ENCODE measurements at places on chromosomes 16 and 17.

GRCh38 chr17:31787857-31788570 is 71.0 kb downstream of the COPRS start:
- peak; percentile 15 for DNase-seq

DNA sequence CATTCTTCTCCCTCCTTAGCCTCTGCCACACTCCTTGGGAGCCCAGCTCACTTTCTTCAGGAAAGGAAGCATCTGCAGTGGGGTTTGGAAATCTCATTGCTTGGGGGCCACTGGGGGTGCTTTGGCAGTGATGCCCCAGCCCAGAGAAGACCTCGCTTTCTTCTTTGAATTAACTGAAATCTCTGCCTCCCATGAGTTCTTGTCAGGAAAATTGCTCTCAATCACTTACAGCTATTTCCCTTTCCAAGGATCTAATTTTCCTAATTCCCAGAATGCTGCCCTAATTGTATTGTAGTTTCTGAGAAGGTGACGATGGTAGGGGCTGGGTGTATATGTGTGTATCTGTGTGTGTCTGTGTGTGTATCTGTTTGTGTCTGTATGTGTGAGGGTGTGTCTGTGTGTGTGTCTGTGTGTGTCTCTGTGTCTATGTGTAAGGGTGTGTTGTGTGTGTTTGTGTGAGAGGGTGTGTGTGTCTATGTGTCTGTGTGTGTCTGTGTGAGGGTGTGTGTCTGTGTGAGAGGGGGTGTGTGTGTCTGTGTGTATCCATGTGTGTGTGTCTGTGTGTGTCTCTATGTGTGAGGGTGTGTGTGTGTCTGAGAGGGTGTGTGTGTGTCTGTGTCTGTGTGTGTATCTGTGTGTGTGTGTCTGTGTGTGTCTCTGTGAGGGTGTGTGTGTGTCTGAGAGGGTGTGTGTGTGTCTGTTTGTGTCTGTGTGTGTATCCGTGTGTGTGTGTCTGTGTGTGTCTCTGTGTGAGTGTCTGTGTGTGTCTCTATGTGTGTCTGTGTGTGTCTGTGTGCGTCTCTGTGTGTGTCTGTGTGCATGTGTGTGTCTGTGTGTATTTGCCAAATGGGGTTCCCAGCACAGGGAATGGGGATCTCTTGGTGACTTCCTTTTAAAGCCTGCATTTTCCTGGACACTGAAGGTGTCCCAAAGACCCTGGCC is 83.5 kb upstream of the DNAJA2 start:
- DNase-seq = no peak

DNA sequence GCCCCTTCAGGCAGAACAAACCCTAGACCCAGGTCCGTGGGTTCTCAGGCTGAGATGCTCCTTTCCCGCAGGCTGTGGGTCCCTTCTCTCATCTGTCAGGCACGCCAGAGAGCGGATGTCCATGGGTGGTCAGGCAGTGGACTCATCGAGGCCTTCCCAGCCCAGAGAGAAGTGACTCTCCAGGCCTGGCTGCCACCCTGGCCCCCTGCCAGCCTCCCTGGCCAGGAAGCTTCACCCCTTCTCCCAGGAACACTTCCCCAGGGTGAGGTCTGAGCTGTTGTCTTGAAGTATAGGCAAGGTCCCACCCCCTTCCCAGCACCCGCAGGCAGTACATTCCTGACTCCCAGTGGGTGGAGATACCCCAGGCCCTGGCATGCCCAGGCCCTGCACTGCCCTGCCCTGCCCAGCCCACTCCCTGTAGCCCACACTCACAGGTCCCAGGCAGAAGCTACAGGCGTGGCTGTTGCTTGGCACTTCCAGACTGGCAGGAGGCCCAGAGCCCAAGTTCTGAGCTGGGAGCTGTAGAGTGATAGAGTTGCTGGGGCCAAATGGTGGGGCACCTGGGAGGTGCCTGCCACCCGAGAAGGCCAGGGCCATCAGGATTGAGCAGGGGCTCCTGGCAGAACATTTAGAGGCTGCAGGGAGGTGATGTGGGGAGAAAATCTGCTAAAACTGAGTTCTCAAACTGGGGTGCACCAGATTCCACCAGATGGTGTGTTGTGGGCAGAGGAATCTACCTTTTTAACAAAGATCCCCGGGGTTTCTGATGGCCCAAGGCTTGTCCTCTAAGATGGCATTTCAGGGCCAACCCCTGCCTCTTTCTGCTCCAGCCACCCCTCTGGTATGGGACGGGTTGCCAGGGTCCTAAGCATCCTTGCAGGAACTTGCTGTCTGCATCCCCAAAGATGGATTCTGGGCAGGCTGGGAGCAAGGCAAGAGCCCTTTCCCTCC is 6.7 kb downstream of the ITGA3 start:
- no peak for DNase-seq

DNA sequence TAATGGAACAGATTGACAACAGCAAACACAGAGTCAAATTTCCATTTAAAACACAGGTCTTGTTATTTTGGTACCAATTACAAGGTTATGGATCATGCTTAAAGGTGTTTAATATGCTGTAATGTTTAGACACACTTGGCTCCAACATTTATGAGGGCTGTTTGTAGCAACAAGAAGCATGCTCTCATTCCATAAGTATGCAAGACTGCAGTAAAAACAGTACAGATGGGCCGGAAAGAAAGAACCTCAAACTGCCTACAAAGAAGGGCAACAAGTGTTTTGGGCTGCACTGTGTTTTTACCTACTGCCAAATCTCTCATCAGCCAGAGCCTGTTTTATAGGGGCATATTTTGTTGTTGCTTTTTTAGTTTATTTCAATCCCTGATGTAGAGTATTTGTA is 100.5 kb upstream of the HS3ST3A1 start:
- no peak for DNase-seq

DNA sequence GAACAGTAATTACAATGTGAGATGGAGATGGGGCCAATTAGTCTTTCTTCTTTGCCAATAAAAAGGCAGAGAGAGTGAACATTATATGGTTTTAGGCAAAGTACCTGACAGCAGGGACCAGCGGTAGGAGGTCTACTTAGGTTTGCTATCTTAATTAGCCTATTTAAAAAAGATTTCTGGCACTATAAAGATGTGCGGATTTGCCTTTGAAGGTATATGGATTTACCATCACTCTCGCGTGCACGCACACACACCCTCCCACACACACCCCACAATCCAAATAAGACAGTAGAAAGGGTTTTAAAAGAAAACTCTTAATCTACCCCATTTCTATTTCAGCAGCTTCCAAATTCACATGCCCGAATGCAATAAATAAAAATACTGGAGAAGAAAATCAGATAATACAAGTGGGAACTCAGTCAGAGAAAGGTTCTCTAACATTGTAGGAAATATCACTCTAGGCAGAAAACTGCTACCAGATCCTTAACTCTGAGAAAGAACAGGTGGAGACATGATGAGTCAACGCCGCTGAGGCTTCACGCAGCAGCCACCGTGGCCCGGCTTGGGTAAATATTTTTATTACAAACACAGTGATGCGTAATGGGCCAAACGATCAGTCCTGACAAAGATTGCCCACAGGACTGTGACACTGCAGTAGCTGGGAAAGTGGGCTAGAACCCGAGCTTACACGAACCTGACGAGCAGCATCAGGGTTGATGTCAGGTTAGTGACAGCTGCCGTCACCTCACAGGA is 66.6 kb upstream of the AXIN2 start:
- DNase-seq = no peak

- no peak for DNase-seq
Observed at GRCh38 chr16:85601730-85602401, 11.3 kb upstream of the GSE1 start.

GRCh38 chr16:21338537-21339268 is 60.6 kb upstream of the CRYM start:
- DNase-seq = no peak

DNA sequence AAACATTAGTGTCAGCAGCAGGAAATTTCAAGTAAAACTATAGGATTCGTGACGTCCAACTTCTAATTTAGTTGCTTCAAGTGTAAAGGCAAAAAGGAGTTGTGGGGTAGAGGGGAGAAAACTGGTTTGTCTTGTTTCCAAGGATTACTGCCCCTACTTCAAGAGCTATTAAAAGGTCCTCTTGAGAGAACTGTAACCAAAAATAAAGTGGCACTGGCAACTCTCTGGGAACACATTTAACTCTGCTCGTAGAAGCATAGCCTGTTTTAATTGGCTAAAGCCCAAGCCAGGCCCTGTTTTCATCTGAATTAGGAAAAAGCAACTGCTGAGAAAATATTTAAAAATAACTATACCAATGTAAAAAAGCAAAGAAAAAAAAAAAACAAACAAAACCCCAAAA is 51.8 kb upstream of the AKAP1 start:
- DNase-seq = no peak

- DNase-seq = no peak
Observed at GRCh38 chr17:39357986-39358385, 43.4 kb downstream of the FBXL20 start.

- no peak for DNase-seq
Observed at GRCh38 chr17:11889266-11889665, 108.0 kb downstream of the ZNF18 start.

DNA sequence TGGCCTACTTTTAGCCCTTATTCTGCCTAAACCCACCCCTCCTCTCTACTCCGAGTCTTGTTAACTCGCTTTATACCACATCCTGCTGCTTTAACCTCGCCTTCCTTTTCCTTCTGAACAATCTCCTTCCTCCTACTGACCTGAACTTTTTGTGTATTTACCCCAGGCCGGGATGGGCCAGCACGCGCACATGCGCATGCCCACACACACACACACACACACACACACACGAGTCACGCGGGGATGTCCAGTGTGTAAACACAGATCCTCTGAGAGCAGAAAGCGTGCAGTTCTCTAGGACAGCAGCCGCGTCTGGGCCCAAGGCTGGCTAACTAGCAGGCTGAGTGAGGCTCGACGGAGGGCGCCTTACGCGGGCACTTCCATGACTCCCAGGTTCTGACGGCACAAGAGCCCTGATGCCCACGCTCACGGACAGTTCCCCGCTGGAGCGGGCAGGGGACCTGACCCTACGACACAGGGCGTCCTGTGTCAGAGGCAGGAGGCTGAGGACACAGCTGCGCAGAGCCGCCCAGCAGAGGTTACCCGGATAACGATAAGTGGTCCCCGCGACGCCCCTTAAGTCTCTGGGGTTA is 610 bp downstream of the PIK3R5 start:
- peak; percentile 60 for DNase-seq

DNA sequence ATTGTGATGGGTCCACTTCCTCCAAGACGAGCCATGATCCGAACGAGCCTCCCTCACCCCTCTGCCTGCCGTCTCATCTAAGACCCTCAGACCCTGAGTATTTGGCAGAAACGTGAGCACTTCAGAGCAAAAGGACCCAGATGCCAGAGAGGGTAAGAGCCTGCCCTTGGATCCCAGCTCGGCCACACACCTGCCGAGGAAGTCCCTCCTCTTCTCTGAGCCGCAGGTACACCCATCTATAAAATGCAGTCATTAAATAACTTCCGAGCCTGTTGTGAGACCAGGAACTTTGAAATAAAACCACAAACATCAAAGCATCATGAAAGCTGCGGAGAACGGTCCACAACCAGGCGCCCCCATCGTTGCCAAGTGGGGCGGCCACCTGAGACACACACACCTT is 64.8 kb upstream of the DOC2B start:
- DNase-seq = no peak

DNA sequence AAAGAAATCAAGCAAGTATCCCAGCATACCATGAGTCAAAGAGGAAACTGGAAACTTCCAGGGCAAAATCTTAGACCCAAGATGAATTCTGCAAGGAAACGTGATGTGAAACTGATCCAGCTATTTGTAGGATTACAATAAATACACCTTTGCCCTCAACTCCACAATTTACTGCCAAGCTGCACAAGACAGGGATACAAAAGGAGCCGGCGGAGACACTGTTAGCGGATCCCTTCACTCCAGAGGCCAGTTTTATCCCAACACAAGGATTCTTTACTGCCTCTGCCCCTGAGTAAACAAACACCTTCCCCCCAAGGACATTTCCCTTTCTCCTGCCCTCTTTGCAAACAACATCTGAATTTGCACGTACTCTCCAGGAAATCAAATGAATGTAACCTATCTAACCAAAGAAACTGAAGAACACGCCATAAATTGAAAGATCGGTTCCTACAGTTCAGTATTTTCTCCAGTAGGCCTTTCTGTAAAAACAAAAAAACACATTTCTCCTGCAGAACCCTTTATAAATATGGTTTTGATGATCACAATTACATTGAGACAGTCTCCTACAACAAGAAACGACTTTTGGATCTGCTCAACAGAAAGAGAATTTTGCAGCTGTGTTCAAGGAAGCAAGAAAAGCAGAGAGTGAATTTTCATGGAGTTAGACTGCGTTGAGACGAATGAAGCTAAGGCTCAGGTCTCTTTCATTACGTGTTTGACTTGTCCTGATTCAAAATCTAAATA is 1.4 kb upstream of the CBX2 start:
- DNase-seq = no peak

DNA sequence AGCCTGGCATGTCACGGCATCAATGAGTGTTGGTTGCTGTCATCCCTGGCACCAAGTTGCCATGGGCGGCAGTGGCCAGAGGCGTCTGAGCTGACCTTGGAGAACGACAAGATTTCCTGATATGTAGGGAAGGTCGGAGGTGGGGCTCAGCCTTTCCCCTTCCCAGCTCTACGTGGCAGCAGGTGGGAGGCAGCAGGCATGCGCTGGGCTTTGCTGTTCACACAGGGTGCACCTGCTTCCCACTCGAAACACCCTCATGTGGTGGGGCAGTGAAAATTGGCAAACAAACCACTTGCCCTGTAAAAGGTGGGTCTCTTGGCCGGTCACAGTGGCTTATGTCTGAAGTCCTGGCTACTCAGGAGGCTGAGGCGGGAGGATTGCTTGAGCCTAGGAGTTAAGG is 12.3 kb upstream of the TFAP4 start:
- no peak for DNase-seq

DNA sequence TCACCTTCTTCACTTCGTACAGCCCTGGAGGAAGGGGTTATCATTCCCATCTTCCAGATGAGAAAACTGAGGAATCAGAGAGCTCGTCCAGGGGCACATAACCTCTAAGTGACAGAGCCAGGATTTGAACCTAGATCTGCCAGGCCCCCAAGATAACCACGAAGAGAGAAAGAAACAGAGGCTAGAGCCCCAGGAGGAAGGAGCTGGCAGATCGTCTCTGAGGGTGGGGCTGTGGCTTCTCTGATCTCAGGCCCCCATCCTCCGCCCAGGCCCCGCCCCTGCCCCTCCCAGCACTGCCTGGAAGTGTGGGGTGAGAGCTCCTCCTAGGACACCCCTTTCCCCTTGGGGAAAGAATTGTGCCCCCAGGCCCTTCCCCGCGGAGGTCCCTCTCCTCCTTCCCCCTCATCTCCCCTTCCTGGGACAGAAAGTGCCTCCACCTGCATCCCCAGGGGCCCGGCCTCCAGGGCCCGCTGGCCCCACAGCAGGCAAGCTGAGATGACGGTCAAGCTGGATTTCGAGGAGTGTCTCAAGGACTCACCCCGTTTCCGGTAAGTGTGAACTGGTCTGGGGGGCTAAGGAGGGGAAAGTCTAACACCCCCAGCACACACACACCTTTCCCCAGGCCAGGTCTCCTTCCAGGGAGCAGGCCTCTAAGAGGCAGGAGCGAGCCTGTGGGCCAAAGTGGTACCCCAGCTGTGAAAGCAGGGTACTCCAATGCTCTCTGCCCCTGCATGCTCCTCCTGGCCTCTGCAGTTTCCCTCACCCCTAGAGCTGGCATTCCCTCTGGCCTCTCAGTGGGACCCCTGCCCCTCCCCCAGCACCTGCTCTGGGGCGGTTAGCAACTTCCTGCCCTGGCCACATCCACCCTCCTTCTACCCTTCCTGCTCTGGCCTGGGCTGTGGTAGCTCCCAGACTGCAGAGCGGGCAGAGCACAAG is at the start of gene ACAP1:
ACAP1 (plus strand) TSS at position 290 of the 936 bp plus-strand sequence; CDS start at position 496, 206 bp downstream.
- peak; percentile 27 for DNase-seq
